ENCODE measurements at places on chromosomes 16 and 17. TPM values are rescaled to one million over a fixed set of nuclear protein-coding genes. Genes with fewer than 3 reads are reported as not detected.

DNA sequence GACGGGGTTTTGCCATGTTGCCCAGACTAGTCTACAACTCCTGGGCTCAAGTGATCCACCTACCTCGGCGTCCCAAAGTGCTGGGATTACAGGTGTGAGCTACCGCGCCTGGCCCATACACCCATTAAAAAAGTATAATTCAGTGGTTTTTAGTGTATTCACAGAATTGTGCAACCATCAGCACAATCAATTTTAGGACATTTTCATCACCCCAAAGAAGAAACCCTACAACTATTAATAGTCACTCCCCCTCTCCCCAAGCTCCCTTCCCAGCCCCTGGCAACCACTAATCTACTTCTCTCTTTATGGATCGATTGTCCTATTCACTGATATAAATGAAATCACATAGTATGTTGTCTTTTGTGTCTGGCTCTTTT lies 3.8 kb upstream of the EEF2K start:
- DNase-seq: no peak

DNA sequence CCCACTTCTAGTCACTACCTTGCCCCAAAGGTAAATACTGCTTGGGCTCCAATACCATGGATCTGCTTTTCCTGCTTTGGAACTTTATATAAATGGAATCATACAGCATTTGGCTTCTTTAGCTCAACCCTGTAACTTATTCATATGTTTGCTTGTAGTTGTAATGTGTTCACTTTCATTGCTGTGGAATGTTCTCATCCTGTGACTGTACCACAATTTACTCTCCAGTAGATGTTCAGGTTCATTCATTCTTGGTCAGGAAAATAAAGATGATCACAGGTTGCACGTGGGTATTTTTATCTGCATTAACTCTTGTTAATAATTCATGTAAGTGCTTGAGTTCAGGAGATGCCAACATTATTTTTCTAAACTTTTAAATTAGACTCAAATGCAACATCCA lies 6.7 kb upstream of the BEAN1 start:
- no peak for DNase-seq

The UBFD1 gene
- 51.6 TPM for total RNA-seq

DNA sequence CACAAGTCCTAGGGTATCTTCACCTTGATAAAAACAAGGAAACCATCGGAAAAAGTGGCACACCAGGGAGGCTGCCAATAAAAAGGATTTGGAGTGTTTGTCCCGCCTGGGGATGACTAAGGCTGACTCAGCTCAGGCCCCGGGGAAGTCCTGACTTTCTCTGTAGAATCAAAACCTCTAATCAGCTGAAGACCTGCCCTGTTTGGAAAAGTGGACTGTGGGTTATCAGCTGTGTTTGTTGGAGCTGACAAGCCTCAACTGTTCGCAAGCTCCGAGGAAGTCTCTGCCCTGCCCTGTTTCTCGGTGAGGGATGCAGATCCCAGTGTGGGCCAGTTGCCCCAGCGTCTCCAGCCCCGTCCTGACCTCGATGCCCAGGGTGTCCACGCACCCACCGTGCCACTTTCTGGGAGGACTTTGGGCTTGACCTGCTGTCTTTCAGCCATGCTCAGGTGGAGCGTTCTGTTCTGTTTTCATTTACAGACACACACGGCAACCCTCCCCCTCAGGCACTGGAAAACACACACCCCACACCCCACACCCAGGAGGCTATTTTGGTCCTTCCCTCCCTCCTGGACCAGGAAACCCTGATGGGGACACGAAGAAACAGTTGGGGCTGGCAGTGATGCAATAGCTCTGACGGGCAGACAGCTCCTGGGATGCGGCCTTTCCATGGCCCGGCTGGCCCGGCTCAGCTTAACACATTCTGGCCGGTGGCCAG lies 27.6 kb upstream of the PITPNA start:
- DNase-seq: no peak

- no peak for DNase-seq
These were observed 291.1 kb upstream of the IRX3 start for GRCh38 chr16:54577651-54578128.

GRCh38 chr17:55303701-55304145 lies 39.0 kb downstream of the HLF start:
- DNase-seq: no peak

DNA sequence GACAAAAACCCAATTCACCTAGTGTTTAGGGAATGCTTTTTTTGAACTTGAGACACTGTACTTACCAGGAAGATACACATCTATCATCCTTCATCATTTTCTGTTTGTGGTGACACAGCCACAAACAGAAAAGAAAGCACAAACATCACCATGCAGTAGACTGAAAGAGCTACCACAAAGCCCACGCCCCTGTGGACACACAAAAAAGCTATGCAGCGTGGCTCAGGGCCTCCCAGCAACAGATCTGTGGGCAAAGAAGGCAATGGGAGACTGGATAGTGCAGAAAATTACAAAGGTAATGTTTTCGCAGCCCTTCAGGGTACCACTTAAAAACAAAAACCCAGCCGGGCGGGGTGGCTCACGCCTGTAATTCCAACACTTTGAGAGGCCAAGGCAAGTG lies 9.6 kb downstream of the COTL1 start:
- DNase-seq: no peak

GRCh38 chr16:6728381-6728780 lies 604.3 kb upstream of the RBFOX1 start:
- no peak for DNase-seq

The VMP1 gene
- total RNA-seq: 231 TPM

DNA sequence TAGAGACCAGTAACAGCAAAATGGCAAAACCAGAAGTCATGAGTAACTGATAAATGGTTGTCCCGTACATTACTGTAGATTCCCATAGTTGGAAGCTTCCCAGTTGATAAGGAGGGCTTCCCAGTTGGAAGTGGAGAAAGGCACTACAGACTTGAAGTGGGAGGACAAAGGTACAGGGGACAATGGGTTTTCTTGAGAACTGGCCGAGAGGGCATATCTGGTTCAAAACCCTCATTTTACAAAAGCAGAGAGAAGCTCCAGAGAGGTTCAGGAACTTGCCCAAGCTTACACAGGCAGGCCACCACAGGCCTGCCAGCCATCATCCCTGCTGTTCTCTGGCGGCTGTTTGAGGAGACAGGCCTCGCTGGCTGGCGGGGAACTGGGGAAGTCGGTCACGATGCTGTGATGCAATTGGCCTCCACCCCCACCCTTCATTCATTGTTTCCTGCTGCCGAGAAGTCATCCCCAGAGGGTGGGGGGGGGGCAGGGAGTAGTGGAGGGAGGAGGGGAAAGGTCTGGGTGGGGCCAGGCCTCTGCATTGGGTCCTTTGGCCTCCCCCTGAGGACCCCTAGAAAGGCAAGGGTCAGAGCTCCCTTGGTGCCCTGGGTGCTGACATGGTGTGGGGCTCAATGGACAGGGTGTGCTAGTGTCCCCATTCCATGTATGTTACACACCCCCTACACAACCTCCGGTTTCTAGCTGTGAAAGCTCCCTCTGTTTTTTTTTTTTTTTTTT lies 3.0 kb downstream of the UBALD2 start:
- no peak for DNase-seq

DNA sequence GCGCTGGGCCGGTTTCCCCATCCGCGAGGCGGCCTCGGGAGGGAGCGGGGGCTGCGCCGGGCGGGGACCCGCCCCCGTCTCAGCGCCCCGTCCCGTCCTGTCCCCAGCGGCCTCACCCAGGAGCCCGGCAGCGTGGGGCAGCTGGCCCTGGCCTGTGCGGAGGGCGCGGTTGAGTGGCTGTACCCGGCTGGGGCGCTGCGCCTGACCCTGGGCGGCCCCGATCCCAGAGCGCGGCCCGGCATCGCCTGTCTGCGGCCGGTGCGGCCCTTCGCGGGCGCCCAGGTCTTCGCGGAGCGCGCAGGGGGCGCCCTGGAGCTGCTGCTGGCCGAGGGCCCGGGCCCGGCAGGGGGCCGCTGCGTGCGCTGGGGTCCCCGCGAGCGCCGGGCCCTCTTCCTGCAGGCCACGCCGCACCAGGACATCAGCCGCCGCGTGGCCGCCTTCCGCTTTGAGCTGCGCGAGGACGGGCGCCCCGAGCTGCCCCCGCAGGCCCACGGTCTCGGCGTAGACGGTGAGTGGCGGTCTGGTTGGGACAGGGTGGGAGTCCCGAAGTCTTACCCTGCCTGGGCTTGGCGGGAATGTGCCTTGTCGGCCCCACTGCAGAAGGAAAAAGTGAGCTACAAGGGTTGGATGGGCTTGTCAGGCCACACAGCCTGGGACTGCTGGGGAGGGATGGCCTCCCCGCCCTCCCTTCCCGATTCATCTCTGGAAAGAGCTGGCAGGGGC lies 720 bp downstream of the METRN start:
- no peak for DNase-seq

DNA sequence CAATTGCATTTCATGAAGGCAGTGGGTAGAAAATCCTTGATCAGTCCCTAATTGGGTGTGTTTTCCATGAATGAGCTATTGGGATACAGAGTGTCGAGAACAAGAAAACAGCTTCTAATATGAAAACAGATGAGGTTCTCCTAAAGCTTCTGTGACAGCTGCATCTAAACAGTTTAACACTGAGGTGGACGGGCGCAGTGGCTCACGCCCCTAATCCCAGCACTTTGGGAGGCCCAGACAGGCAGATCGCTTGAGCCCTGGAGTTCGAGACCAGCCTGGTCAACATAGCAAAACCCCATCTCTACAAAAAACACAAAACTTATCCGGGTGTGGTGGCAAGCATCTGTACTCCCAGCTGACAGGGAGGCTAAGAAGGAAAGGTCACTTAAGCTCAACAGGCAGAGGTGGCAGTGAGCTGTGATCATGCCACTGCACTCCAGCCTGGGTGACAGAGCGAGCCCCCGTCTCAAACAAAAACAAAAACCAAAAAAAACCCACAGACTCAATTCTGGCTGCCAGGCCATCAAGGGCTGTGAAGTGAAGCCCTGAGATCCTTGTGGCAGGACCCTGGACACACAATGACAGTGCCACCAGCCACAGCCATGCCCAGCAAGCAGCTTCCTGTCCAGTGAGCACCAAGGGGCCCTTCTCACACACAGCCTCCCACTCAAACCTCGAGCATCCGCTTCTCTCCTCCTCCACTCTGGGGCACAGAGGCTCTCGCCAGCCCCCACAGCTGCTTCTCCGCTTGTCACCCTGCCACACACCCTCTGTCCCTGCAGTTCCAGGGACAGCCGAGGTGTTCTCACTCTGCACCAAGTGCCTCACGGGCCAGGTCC lies 44.0 kb downstream of the ANKRD11 start:
- no peak for DNase-seq

- no peak for DNase-seq
These were observed 11.1 kb downstream of the SCN4A start for GRCh38 chr17:63961355-63962212.

- DNase-seq: no peak
These were observed 69.8 kb downstream of the CLEC16A start for GRCh38 chr16:11014136-11014535.

DNA sequence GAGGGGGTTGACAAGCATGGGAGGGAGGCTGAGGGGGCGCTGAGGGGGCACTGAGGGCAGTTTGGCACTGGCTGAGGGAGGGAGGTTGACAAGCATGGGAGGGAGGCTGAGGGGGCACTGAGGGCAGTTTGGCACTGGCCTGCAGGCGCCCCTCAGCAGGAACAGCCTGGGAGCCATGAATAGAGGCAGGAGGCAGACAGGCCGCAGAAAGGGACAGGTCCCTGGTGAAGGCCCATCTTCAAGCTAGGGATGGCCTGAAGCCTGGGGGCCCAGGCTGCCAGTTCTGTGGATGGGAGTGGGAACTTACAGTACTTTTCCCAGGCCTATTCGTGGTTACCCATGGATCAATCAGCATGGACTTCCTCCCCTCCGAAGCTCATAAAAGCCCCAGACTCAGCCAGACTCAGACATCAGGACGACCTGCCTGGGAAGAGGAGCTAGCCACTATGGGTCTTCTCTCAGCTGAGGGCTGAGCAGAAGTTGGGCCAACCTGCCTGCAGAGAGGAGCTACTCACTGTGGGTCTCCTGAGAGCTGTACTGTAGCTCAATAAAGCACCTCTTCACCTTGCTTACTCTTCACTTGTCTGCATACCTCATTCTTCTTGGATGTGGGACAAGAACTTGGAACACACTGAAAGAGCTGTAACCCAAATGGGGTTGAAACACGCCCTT lies 72.8 kb upstream of the BRD7 start:
- no peak for DNase-seq

DNA sequence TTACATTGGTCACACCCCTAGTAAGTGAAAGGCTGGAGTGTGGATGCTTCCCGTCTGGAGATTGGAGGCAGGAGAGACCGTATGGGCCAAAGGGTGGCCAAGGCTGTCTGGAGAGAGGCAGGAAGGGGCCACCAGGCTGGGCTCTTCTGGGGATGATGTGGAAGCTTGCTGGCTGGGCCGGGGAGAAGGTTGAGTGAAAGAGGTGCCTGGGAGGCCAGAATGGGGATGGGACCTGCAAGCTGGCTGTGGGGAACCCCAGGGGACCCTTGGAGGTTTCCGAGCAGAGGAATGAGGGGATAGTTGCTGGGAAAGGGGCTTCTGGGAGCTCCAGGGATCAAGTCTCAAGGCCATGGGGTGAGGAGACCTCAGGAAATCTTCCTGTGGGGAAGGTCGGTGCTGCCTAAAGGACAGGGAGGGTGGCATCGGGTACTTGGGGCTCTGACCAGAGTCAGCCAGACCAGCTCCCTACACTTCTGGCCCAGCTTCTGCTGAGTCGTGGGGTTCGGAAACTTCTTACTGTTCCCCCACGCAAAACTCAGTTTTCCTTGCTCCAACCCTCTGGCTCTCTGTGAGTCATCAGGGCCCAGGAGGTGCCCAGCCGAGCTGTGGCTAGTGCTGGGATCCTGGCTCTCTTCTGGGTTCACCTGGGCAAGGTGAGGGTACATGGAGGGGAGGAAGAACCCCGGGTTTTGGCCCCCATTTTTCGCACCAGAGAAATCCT lies 3.1 kb downstream of the MRC2 start:
- DNase-seq: no peak

The RARA gene
- 10.6 TPM for total RNA-seq

The P2RX5 gene
- total RNA-seq: 1.3 TPM

The NOMO2 gene
- 60.3 TPM for total RNA-seq

The ZFP3 gene
- 9.2 TPM for total RNA-seq

The SLC38A8 gene
- not detected for total RNA-seq
